ENCODE measurements at places on chromosomes 13 and 19. TPM values are rescaled to one million over a fixed set of nuclear protein-coding genes. Genes with fewer than 3 reads are reported as not detected.

ZNF224 gene
- polyA plus RNA-seq: 5.8 TPM

ERICH6B gene
- 0.50 TPM for polyA plus RNA-seq

- no peak for DNase-seq
Measured at GRCh38 chr19:32336259-32337083, 8.9 kb upstream of the ZNF507 start.

UBE2L5 gene
- polyA plus RNA-seq: not detected

DNA sequence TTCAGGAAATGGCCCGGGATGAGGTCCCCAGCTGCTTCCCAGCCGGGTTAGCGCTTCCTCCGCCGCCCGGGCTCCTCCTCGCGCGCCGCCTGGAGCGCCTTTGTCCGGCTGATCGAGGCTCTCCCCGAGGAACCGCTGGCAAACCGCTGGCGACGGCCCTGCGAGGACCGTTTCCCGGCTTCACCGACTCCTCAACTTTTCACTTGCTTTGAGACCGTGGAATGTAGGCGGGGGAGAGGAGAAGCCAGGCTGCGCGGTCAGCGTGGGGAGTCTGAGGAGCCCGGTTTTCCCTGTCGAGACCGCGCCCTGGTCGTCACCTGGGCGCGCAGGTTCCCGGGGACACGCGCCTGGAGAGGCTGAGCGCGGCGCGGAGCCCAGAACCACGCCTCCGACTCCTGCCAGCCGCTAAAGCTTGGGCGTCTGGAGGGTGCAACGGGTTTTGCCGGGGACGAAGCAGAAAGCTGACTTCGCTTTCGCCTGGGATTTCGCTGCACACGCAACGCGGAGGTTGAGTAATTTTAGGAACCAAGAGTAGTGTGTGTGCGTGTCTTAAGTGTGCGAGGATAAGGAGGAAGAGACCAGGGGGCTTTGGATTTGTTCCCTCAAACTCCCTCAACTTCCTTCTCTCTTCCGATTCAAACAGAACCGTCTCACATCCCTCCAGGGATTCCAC is 7.3 kb upstream of the DGKH start:
- peak; percentile 17 for DNase-seq

- no peak for DNase-seq
Measured at GRCh38 chr13:92991692-92992091, 234.9 kb upstream of the GPC6 start.

DNA sequence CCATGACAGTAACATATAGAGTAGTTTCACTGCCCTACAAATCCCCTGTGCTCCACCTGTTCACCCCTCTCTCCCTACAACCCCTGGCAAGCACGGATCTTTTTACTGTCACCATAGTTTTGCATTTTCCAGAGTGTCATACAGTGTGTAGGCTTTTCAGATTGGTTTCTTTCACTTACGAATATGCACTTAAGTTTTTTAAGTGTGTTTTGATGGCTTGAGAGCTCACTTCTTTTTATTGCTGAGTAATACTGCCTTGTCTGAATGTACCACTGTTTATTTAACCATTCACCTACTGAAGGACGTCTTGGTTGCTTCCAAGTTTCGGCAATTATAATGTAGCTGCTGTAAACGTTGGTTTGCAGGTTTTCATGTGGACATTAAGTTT is 175.1 kb downstream of the ITGBL1 start:
- no peak for DNase-seq

CILP2 gene
- polyA plus RNA-seq: not detected

GRCh38 chr19:39433480-39434079 is 2.2 kb downstream of the RPS16 start:
- no peak for DNase-seq

A1BG gene
- polyA plus RNA-seq: 14.4 TPM

- no peak for DNase-seq
Measured at GRCh38 chr13:25649001-25649633, 277.3 kb downstream of the ATP8A2 start.

DNA sequence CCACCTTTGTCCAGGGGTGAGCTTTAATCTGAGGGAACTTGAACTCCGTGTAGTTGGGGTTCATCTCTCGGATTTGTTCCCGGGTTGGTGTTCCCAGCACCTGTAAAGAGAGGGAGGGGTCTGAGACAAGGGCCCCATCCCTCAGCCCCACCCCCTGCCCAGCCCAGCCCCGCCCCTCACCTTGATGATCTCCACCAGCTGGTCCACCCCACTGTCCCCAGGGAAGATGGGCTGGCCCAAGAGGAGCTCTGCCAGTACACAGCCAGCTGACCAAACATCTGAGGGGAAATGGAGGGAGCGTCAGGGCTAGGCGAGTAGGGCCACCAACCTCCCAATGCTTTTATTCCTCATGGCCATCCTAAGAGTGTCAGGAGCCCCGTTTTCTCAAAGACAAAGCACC is 9.3 kb downstream of the GSK3A start:
- DNase-seq: no peak

POGLUT2 gene
- polyA plus RNA-seq: 1.2 TPM

- DNase-seq: no peak
Measured at GRCh38 chr13:28872427-28873176, 52.5 kb downstream of the MTUS2 start.

SAMD4B gene
- polyA plus RNA-seq: 3.9 TPM

CLEC4G gene
- not detected for polyA plus RNA-seq

- DNase-seq: no peak
Measured at GRCh38 chr13:110326263-110326904, 19.3 kb downstream of the COL4A2 start.

CLEC11A gene
- 1.4 TPM for polyA plus RNA-seq

- no peak for DNase-seq
Measured at GRCh38 chr19:11094520-11094894, 5.2 kb downstream of the LDLR start.

ZNF790 gene
- polyA plus RNA-seq: 8.5 TPM

RUBCNL gene
- 0.57 TPM for polyA plus RNA-seq

GRCh38 chr19:15299568-15300409 is 32.5 kb downstream of the BRD4 start:
- no peak for DNase-seq

DNA sequence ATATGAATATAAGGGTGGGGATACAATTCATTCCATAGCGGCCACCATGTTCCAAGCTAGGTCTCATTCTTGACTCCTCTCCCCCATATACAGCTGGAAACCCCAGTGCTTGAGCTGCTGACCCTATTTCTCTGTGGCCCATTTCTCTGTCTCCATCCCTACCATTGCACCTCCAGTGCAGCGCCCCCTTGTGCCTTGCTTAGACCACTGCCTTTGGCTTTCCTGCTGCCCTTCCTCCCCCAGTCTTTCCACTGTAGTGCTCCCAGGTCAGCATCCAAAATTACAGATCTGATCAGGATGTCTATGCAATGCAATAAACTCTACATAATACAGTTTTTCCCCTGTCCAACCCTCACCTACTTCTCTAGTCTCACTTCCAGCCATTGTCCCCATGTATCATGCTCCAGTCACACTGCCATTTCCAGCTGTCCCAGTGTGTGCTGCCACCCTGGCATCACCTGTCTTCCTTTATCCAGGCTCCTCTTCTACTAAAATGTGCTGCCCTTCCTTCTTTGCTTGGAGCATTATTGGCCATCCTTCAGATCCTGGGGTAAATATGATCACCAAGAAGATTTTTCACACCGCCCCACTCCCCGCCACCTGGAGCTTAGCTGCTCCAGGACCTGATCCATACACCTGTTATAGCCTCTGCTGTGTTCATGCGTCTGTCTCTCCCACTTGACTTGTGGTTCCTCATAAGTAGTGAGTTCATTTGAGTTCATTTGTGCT is 199.4 kb upstream of the IPO5 start:
- no peak for DNase-seq

TEX101 gene
- polyA plus RNA-seq: not detected

- DNase-seq: no peak
Measured at GRCh38 chr13:49098198-49098597, 121.9 kb upstream of the MLNR start.

DNA sequence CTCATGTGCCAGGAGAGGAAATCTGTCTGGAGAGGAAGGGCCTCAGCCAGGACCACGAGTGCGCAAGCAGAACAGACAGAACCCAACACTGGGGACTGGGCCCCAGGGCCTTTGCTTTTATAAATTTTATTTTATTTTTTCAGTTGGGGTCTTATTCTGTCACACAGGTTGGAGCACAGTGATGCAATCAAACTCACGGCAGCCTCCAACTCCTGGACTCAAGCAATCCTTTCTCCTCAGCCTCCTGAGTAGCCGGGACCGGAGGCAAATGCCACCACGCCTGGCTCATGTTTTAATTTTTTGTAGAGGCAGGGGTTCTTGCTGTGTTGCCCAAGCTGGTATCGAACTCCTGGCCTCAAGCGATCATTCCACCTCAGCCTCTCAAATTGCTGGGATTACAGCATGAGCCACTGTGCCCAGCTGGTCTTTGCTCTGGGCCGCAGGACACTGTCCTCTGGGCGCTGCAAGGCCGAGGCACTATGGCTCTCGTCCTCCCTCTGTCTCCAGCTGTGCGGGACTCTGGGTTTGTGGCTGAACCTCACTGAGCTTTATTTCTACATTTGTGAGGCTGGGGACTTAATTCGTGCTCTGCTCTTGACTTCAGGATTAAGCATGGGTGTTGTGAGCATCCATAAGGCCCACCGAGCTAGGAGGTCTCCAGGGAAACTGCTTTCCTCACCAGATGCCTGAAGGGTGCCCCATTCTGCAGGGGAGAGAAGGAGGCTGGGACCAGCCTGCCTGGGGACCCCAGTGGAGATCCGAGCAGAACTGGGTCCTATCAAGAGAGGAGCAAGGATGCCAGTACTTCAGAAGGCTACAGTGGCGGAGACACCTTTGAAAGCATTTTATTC is 144.2 kb upstream of the VSTM2B start:
- DNase-seq: no peak

- no peak for DNase-seq
Measured at GRCh38 chr13:29532116-29532515, 63.4 kb downstream of the SLC7A1 start.

DNA sequence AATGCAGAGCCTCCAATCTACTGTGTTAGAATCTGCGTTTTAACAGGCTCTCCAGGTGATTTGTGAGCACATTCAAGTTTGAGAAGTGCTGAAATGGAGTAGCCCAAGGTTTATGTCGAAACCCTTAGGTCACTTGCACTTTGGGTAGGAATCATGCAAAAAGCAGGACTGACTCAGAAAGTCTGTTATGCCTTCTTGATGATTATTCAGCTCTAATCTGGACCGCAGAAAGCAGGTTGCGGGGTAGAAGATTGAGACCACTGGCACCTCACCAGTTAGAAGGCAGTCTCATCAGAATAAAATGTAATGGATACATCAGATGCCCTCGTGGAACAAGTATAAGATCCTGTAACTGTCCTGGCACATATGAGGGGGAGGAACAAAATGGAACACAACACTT is 326.3 kb downstream of the DCLK1 start:
- no peak for DNase-seq

FPR1 gene
- 1.8 TPM for polyA plus RNA-seq

GRCh38 chr13:44870456-44870929 is 118.8 kb downstream of the NUFIP1 start:
- no peak for DNase-seq

DNA sequence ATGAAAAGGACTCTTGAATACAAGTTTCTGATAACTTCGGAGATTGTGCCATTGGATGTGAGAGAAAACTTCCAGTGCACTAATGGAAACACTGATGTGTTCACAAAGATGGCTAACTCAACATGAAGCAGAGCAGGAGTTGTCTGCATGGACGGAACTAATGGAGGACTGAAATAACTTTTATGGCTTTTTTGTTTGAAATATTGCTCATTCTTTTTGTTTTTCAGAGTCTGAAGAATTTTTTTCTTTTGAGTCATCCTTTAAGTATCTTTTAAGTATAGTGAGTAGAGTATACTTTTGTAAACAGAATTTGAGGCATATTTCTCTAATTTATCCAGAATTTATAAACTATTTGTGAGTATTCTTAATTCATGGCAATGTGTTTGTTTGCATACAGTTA is 25.7 kb downstream of the CRYL1 start:
- no peak for DNase-seq

FFAR2 gene
- polyA plus RNA-seq: 0.15 TPM

GRCh38 chr19:49809160-49809940 is 3.7 kb downstream of the FUZ start:
- DNase-seq: peak; percentile 63

IL11 gene
- not detected for polyA plus RNA-seq

FFAR3 gene
- polyA plus RNA-seq: not detected

GRCh38 chr19:46076951-46077814 is 36.4 kb upstream of the IGFL4 start:
- DNase-seq: no peak

GRCh38 chr13:112839356-112840105 is 129.5 kb upstream of the MCF2L start:
- DNase-seq: no peak

FGF22 gene
- not detected for polyA plus RNA-seq

KLK4 gene
- not detected for polyA plus RNA-seq

- DNase-seq: no peak
Measured at GRCh38 chr13:53759016-53759415, 730.4 kb downstream of the OLFM4 start.

PPAN gene
- polyA plus RNA-seq: 12.1 TPM

RHPN2 gene
- not detected for polyA plus RNA-seq

NDUFA13 gene
- polyA plus RNA-seq: 566 TPM

TMEM272 gene
- polyA plus RNA-seq: not detected

DNA sequence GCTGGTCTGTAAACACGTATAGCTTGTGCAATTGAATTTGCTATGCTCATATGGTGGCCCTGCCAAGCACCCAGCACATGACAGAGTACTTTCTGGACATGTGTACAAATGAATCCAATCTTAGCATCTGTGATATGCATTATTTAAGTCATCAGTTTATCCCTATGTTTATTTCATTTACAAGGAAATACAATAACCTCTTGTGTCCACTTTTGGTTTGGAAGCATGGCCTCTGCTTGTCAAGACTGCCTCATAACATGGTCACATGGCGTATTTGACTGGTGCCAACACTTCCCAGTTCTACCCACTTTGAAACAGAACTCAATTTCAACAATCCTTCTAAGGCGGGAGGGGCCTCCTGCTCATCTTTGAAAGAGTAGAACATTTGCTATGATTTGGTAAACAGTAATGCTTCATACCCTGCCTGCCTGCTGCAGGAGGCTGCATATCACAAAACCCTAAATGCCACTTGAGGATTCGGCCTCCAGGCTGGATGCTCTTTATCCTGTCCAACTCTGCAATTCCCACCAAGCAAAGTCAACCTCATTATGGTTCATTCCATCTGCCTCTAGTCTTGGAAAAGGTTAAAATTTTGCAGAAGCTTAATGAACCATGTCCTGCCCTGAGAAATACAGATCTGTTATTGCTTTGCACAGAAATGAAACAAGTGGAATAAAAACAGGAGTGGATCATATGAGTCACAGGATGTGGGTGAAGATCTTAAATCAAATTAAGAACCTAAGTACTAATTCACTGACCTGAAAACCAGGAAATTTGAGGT is 151.3 kb downstream of the CYSLTR2 start:
- no peak for DNase-seq

Data from immature natural killer cell (primary cell).